Fibroblast of skin of abdomen (primary cell): ENCODE measurements at places on chromosomes 7 and 10.
A peak's percentile ranks its signal among the peaks of the same experiment; 100 is the strongest.

- no peak for DNase-seq
These were observed 802.2 kb upstream of the POM121L12 start for GRCh38 chr7:52233248-52233647.

DNA sequence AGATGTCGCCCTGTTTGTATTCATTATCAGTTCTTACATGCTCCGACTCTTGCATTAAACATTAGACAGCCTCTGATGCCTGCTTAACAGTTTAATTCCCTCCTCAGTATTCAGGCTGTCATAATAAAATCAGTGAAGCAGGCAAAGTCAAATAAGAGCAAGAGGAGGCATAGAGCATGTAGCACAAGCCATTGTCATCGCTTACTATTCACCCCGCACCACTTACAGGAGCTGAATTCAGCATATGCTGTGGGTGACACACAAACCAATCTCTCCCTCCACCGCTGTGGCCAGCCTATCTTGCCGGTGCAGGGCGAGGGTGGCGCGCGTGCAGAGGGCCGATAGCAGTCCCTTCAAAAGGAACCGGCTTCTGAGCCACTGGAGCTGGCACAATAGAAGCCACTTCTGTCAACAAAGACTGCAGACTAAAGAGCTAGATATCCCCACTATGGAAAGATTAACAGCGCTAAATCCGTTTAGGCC lies 433.2 kb upstream of the MGMT start:
- DNase-seq, result no peak

- no peak for DNase-seq
These were observed 174.1 kb downstream of the RPS24 start for GRCh38 chr10:78207776-78208175.

DNA sequence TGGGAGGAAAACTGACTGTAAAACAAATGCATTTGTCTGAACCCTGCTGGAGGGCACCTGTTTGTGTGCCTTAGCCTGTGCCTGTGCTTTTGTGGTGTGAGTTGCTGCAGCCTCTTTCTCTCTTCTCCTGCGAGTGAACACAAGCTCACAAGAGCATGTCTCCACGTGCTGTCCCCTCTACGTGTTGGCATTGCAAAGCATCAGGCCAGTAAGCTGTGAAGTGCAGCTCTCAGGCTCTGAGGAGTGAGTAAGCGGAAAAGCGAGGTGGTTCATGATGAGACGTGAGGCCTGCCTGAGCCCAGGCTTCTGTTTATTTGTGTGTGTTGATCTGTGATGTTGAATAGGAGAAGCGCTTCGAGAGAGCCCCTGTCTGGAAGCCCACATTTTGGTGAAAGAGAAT lies 85.6 kb upstream of the PDCD4 start:
- no peak for DNase-seq

DNA sequence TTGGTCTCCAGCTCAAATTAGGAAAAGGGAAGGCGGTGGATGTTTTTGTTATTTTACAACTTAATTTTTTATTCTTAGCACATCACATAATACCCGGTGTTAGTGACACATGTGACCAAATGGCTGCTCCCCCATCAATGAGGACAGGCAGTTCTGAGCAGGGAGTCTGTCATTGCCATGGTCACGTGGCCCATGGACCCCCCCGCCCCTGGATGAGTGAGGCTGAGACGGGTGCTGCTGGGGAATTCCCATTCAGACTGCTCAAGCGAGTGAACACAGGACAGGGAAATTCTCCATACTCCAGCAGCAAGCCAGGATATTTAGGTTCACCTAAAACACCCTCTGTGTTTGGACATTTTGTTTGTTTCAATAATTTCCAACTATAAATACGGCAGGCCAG lies 34.7 kb upstream of the SLC35B4 start:
- no peak for DNase-seq

DNA sequence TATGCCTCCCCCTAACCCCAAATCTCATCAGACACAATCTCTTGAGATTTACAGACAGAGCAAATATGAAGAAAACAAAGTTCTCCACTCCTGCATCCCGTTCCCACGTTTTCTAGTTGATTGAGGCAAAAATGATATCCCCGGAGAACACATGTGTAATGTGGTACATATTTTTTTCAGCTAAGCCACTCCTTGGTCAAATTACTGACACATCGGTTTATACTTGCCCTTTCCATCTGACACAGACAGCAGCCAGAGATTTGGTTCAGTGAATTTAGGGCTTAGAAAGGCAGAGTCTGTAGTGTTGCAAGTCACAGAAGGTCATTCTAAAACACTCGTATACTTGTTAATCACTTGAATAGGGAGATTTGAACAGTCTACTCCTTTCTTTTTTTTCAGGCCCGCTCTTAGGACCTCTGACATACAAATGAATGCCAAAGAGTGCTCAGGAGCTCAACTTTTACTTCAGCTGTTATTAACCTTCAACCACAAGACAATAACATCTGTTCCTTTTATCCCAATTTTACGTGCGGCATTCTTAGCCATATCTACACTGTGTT lies 1.8 kb upstream of the DDX50 start:
- no peak for DNase-seq

DNA sequence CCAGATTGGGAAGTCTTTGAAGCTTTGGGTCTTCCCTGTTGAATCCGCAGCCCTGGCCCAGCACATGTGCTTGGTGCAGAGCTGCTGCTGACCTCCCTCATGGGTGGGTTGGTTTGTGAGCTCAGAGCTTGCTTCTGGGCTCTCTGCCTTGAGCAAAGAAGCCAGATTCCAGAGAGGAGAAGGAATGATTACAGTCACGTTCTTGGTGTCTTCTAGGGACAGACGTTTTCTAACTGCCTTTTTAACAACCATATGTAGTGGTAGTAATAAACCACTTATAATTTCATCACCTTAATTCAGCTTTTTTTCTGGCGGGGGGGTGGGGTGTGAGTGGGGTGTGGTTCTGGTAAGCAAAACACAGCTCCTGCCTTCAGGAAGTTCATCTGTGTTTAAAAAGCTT lies 39.5 kb downstream of the LRMDA start:
- peak; percentile 74 for DNase-seq

DNA sequence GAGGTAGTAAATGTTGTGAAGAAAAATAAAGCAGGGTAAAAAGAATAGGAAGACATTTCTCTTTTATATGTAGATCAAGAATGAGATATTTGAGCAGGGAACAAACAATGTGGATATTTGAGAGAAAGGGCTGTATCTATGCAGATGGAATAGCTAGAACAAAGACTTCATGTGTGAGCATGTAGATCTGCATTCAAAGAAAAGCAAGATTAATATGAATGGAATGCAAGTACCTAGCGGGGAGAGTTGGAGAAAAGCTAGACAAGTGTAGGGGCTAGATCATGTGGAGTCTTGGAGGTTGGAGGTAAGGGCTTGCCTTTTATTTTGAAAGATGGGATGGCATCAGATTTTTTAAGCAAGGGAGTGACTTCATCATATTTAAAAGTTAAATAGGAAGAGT lies 27.1 kb downstream of the SHOC2 start:
- DNase-seq, result no peak

GRCh38 chr10:95355301-95355700 lies 64.5 kb upstream of the PDLIM1 start:
- no peak for DNase-seq

GRCh38 chr7:100959894-100960293 lies 9.5 kb upstream of the MUC12 start:
- no peak for DNase-seq
